Chondrocyte (in vitro differentiated cells): ENCODE measurements at places on chromosomes 5 and 9.

- no peaks in the 10 kb centered on the region for H3K36me3 ChIP-seq
- peaks cover 11% of the 10 kb centered on the region for H3K4me1 ChIP-seq
- H3K27me3 ChIP-seq, result no peaks in the 10 kb centered on the region
- H3K27ac ChIP-seq, result no peak overlapping the region
- no peak overlapping the region for H3K4me3 ChIP-seq
Measured at GRCh38 chr9:131361202-131361833, 32.6 kb upstream of the PRRC2B start.

- no peak for DNase-seq
- no peak overlapping the region for H3K4me3 ChIP-seq
- H3K4me1 ChIP-seq, result no peaks in the 10 kb centered on the region
- peaks cover 2% of the 10 kb centered on the region for H3K27me3 ChIP-seq
- H3K36me3 ChIP-seq, result no peaks in the 10 kb centered on the region
Measured at GRCh38 chr9:32011049-32011448, 373.4 kb upstream of the ACO1 start.

GRCh38 chr5:151448038-151448985, 909 bp downstream of the SLC36A1 start:
- peaks cover 47% of the 10 kb centered on the region for H3K4me1 ChIP-seq
- peaks cover 17% of the 10 kb centered on the region for H3K27me3 ChIP-seq
- no peak for DNase-seq
- H3K4me3 ChIP-seq, result peak overlapping the region; percentile 89
- peak overlapping the region; percentile 95 for H3K27ac ChIP-seq

GRCh38 chr9:126982215-126983002, 67.8 kb downstream of the RALGPS1 start:
- no peaks in the 10 kb centered on the region for H3K27me3 ChIP-seq
- H3K36me3 ChIP-seq, result peaks cover 2% of the 10 kb centered on the region
- DNase-seq, result no peak
- H3K4me3 ChIP-seq, result no peak overlapping the region
- H3K4me1 ChIP-seq, result peaks cover 16% of the 10 kb centered on the region

GRCh38 chr9:18658804-18659705, 185.1 kb downstream of the ADAMTSL1 start:
- peaks cover 2% of the 10 kb centered on the region for H3K27me3 ChIP-seq
- no peak for DNase-seq
- peaks cover 20% of the 10 kb centered on the region for H3K4me1 ChIP-seq
- H3K27ac ChIP-seq, result no peak overlapping the region
- no peaks in the 10 kb centered on the region for H3K36me3 ChIP-seq

GRCh38 chr9:78871452-78872331, 574.8 kb downstream of the PSAT1 start:
- peak overlapping the region; percentile 82 for H3K27ac ChIP-seq
- DNase-seq, result no peak
- peaks cover 3% of the 10 kb centered on the region for H3K36me3 ChIP-seq
- H3K4me1 ChIP-seq, result peaks cover 56% of the 10 kb centered on the region
- H3K4me3 ChIP-seq, result no peak overlapping the region
- no peaks in the 10 kb centered on the region for H3K27me3 ChIP-seq

DNA sequence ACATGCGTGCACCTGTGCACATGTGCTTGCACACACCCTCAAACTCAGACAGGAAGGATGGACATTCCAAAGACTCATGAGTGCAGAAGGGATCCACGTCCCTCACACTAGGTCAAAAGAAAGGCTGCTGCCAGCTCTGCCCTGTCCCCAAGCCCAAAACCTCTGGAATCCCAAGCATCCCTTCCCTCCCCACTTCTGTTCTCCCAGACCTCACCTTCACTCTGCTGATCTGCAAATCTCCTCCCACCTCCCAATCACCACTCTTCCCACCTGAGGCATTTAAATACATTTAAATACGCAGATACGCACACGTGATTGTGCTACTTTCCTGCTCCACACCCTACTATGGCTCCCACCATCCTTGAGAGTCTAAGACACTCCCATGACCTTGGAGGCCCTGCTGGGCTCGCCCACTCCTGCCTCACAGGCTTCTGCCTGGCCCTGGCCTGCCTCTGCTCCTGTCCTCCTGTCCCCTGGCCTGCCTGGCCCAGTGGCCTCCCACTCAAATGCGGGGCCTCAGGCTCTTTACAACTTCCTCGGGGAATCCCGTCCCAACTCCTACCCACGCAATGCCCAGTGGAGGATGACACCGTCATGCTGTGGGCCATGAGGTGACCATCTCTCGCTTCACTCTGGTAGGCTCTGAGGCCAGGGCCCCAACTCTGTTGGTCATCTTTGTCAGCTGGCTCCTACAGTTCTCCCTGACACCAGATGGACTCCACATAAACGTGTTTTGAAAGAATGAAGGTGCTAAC, 478.4 kb upstream of the DAP start:
- H3K27ac ChIP-seq, result no peak overlapping the region
- DNase-seq, result no peak
- no peaks in the 10 kb centered on the region for H3K27me3 ChIP-seq

GRCh38 chr5:152462021-152462721, 57.1 kb upstream of the NMUR2 start:
- H3K27me3 ChIP-seq, result peaks cover 14% of the 10 kb centered on the region
- no peaks in the 10 kb centered on the region for H3K4me1 ChIP-seq
- no peak overlapping the region for H3K27ac ChIP-seq
- no peak overlapping the region for H3K4me3 ChIP-seq
- no peak for DNase-seq

DNA sequence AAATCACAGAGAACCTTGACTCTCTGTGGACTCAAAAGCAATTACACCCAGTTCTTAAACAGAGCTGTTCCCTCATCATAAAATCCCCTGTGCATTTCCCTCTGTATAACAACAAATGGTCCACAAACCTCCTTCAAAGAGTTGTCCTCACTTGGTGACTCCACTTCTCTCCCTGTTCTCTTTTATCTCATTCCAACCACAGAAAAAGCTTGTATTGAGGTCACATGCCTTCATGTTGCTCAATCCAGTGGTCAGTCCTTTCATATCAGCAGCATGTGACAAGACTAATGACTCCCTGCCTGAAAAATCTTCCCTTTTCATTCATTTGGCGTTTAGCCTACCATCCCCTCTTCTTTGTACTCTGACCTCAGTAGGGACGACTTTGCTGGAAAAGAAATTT, 158.0 kb downstream of the DEPDC1B start:
- H3K27me3 ChIP-seq, result no peaks in the 10 kb centered on the region
- H3K4me3 ChIP-seq, result peak overlapping the region; percentile 0
- DNase-seq, result no peak

- H3K4me3 ChIP-seq, result no peak overlapping the region
- no peak overlapping the region for H3K27ac ChIP-seq
- peaks cover 1% of the 10 kb centered on the region for H3K36me3 ChIP-seq
- no peak for DNase-seq
- peaks cover 39% of the 10 kb centered on the region for H3K27me3 ChIP-seq
Measured at GRCh38 chr5:136236479-136237083, 43.6 kb upstream of the SMIM32 start.

GRCh38 chr5:108432024-108432423, 50.1 kb upstream of the FBXL17 start:
- no peak overlapping the region for H3K27ac ChIP-seq
- no peak overlapping the region for H3K4me3 ChIP-seq
- no peak for DNase-seq

DNA sequence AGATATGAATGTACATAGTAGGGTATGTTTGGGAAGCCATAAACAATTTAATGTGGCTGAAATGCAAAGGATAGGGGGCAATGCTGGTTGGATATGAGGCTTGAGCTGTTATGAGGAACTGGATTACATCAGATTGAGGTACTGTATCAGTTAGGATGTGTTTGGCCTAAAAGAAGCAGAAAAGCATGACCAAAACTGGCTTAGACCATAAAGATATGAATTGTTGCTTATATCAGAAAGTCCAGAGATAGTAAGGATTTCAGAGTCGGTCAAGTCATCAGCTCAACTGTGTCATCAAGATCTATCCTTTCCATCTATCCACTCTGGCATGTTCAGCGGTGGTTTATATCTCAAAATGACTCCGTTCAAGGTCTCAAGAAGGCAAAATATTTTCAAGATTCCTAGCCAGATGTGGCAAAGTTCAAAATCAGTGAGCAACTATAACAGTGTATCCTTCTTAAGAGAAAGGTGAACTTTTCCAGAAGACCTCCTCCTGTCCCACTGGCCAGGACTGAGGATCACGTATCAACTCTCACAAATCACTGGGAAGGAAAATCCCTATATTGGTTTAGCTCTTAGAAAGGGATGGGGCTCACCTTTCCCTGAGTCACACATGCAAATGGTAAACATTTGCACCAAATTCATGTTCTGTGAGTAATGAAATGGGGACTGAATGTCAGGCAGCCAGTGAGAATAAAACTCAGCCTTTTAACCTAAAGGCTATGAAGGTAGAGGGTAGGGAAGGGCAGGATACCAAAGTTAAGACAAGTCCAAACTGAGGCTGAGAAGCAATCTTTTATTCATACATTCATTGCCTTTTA, 257.8 kb downstream of the TRIM32 start:
- no peak overlapping the region for H3K27ac ChIP-seq
- no peak overlapping the region for H3K4me3 ChIP-seq
- peaks cover 24% of the 10 kb centered on the region for H3K27me3 ChIP-seq
- DNase-seq, result no peak
- H3K4me1 ChIP-seq, result no peaks in the 10 kb centered on the region

DNA sequence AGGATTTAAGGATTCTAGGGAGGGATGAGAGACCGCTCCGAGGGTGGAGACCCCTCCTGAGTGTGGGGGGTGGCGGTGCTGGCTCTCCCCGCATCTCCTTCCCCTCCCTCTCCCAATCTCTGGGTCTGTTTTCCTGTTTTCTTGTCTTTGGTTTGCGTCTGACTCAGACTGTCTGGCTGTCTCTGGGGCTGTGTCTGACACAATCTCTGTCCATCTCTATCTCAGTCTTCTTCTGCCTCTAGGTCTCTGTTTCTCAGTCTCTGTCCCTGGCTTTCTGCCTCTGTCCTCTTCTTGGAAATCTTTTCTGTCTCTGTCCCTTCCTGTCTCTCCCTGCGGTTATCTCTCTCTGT, 196 bp upstream of the GRM6 start:
- H3K36me3 ChIP-seq, result no peaks in the 10 kb centered on the region
- H3K4me1 ChIP-seq, result peaks cover 3% of the 10 kb centered on the region
- no peak for DNase-seq
- peak overlapping the region; percentile 48 for H3K4me3 ChIP-seq

GRCh38 chr9:134167530-134167931, 3.2 kb upstream of the RNU6ATAC start:
- H3K4me1 ChIP-seq, result peaks cover 27% of the 10 kb centered on the region
- no peaks in the 10 kb centered on the region for H3K36me3 ChIP-seq
- H3K4me3 ChIP-seq, result no peak overlapping the region

DNA sequence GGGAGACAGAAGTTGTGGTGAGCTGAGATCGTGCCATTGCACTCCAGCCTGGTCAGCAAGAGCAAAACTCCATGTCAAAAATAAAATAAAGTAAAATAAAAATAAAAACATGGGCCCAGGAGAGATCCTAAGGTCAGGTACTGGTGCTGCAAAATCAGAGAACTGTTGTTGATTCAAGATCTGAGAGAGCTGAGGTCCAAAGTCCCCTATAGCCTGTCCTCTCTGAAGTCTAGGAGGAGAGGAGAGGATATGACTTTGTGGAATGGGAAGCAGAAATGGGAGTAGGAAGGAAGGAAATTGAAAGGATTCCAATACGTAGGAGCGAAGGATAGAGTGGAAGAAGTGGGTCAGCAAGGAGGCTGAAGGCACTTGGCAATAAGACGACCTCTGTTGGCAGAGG, 4.6 kb upstream of the OR1L4 start:
- no peak overlapping the region for H3K4me3 ChIP-seq
- DNase-seq, result no peak
- no peaks in the 10 kb centered on the region for H3K36me3 ChIP-seq
- peaks cover 2% of the 10 kb centered on the region for H3K27me3 ChIP-seq

DNA sequence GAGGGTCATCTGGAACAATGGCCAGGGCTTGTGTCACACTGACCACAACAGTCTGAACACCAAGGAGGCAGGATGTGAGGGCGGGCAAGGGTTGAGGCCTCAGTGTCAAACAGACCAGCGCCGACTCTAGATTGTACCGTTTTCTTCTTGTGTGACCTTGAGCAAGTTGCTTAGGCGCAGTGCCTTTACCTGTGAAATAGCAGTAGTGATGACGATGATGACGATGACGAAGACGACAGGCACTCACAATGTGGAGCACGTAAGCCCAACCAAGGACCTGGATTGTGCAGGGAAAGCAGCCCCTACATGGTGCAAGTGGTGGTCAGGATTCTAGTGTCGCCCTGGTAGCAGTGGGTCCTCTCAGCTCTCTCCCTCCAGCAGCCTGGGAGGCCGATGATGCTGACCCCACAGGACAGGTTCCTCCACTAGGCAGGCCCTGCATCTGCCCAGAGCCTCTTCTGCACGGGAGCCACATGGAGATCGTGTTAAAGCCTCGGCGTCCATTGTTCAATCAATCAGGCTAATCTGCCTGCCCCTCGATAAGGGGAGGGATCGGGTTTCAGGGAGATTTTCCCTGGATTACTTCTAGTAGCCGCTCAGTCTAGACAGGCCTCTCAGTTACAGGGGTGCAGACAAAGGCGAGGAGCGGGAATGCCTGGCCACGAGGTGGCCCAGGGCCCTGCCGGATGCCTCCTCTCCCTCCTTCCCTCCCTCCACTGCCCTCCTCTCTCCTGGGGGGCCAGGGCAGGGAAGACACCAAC, 91.7 kb downstream of the MACROH2A1 start:
- H3K27me3 ChIP-seq, result peaks cover under 1% of the 10 kb centered on the region
- H3K4me1 ChIP-seq, result peaks cover 22% of the 10 kb centered on the region
- no peaks in the 10 kb centered on the region for H3K36me3 ChIP-seq
- H3K4me3 ChIP-seq, result no peak overlapping the region
- no peak overlapping the region for H3K27ac ChIP-seq

DNA sequence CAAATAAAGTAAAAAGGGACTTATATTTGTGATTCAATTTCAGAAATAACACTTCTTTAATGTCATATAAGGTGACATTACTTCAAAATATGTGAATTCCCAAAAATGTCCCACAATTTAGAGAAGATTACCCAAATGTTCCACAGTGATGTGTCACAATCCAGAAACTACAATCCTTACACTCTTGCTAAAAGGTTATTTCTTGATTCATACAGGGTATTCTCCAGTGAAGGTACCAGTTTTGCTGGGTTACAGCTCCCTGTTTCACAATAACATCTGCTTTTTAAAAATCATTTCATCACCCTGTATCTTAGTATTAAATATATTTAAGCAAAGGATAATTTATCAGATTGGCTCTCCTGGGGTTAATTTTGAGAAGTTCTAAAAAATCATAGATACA, 11.0 kb downstream of the FBN2 start:
- H3K4me1 ChIP-seq, result peaks cover 39% of the 10 kb centered on the region
- H3K4me3 ChIP-seq, result no peak overlapping the region
- no peaks in the 10 kb centered on the region for H3K27me3 ChIP-seq
- no peak overlapping the region for H3K27ac ChIP-seq
- peaks cover 48% of the 10 kb centered on the region for H3K36me3 ChIP-seq
- no peak for DNase-seq

- no peak overlapping the region for H3K4me3 ChIP-seq
- no peaks in the 10 kb centered on the region for H3K27me3 ChIP-seq
- DNase-seq, result no peak
- H3K27ac ChIP-seq, result no peak overlapping the region
- H3K36me3 ChIP-seq, result peaks cover 37% of the 10 kb centered on the region
- H3K4me1 ChIP-seq, result peaks cover 30% of the 10 kb centered on the region
Measured at GRCh38 chr9:101472891-101473290, 37.3 kb upstream of the ALDOB start.
